Vagina (tissue), 2 donors: ENCODE measurements at places on chromosomes 6 and 20. TPM values are rescaled to one million over a fixed set of nuclear protein-coding genes. Genes with fewer than 3 reads are reported as not detected.

The MEP1A gene
- total RNA-seq = not detected

The TDP2 gene
- total RNA-seq = 28.7 TPM

The CD40 gene
- 24.6 TPM for total RNA-seq

The TFAP2D gene
- not detected for total RNA-seq

The CUL9 gene
- total RNA-seq = 49.1 TPM

The EFCAB8 gene
- total RNA-seq = not detected

The CFAP206 gene
- total RNA-seq = not detected

The TREM2 gene
- total RNA-seq = 5.2 TPM

The KIF13A gene
- 43.0 TPM for total RNA-seq

The CLIC5 gene
- 3.4 TPM for total RNA-seq

- DNase-seq = no peak
These were observed 693 bp upstream of the GNAS-AS1 start for GRCh38 chr20:58851221-58851968.

- no peak for DNase-seq
These were observed 235.8 kb upstream of the KCNG1 start for GRCh38 chr20:51258582-51259165.

DNA sequence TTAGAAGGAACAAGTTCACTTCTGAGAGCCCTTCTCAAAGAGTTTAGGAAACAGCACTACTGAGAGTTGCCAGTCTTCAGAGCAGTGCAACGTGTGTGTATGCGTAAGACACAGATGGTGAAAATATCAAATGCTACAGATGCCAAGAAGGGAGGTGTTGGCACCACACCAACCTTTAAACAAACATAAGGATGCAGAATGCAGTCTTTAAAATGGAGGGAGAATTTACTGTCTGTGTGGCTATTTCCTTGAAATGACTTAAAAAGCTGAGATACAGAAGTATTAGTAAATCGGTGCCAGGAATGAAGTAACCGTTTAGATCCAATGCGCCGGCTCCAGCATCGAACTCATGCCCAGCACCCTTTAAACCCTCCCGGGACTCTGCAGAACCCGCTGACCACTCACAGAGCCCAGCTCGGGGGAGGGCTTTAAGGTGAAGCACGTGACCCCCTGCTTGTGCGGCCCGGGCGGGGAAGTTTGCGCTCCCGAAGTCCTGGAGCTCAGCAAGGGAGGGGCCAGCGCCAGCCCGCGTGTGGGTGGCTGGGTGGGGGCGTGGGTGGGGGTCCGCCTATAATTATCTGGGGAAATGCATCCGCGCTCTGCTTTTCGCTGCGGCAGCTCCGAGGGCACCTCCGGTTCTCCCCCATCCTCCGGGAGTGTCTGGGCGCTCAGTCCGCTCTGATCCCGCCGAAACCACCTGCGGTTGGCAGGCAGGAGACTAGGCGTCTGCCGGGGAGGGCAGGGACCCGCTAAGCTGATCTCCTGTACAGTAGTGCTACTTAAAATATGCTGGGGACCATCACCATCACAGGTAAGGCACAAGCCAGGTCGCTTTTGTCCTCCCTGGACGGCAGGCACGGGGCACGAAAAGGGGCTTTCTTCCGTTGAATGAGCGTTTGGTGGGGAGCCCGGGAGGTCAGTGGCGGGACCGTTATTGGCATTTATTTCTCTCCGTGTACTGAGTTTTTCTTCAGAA lies 66.0 kb downstream of the ZBTB2 start:
- DNase-seq = no peak

DNA sequence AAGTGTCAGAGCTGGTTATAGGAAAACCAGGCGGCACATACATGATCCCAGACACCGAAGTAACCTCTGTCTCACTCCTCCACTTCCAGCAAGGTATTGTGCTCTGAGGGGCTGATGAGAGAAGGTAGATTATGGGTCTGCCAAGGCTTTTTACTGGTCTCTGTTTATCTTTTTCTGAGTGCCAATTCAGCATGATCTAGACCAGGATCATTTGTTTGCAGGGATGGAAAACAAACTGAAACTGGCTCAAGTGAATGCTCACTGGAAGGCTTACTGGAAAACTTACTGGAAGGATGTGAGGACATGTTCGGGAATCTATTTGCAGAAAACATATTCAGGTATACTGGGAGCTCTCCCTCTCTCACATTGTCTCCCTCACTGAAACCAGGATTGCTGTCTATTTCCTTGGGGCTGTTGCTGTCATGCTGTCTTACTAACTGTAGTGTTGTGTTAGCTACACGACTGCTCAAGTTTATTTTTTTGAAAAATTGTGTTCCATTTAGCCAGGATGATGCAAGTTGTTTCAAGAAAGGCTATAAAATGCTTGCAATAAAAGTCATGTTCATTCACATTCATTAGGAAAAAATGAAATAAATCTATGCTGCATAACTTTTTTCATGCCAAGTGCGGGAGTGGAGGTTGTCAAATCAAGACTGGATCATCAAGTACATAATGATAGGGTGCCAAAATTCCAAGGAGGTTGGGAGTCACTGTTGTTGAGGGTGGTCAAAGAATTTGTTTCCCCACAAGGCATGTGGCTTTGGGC lies 37.0 kb downstream of the KLHL31 start:
- DNase-seq = no peak

DNA sequence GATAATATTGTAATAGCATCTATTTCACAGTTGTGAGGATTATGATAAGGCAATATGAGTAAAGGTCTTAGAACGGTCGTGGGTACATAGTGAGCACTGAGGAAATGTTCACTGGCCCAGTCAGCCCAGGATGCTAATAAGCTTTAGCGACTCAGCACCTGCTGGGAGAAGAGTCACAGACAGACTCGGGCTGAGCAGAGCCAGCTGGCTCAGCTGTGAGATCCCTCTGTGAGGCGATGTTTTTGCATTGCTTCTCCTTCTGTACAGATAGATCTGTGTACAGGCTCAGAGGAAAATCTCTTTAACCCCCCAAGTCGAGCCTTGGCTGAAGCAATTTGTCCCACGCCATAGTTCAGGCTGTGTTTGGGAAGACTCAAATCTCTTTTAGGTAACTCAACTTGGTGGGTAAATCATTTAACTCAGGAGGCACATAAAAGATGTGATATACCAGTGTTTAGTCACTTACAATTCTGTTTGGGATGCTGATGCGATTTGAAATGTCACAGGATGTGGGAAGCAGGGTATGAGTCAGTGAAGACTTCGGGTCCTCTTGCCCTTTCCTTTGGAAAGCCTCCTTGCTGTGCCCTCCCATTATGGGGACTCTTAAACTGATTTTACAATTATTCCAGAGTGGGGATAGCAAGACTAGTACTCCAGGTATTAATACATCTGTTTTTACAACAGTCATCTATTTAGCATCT lies 53.1 kb downstream of the PHACTR1 start:
- DNase-seq = no peak

GRCh38 chr6:136486357-136486756 lies 63.9 kb downstream of the MAP7 start:
- DNase-seq = no peak

DNA sequence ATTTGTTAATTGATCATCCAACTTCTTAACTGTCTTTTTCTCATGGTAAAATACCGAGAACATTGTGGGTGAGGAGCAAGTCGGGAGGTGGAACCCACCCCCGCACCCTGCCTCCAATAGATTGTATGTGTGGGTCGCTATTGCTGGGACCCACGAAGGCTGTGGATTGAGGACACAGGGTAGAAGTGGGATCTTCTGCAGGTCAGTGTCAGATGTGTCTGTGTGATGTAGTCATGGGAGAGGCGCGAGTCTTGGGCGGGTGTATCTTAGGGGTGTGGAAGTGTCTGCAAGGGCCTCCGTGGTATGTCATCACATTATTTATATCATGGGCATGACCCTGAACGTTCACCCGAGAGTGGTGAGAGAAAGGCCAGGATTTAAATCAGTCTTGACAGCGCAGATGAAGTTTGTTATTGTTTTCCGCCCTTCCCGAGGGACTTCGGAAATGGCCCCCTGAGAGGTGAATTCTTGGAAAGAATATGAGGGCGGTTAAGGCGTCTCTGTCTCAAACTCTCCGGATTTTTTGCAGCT lies 472 bp upstream of the PAQR8 start:
- DNase-seq = no peak

GRCh38 chr6:104548297-104548696 lies 311.4 kb downstream of the HACE1 start:
- no peak for DNase-seq

DNA sequence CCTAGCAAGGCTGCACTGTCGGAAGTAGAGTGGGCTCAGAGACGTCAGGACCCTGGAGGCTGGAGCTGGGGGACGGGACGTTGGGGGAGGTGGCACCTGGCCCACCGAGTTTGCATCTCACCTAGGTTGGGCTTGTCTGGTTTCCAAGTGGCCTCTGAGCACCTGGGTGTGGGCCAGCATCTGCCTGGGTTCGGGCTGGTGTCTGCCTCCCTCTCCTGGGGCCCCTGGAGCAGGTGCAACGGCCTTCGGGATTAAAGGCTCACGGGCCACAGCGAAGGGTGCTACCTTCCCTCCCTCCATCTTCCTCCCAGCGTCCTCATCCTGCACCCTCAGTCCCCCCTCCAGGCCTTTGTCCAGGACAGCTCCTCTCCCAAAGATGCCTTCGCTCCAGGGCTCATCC lies 6.0 kb downstream of the HRH3 start:
- no peak for DNase-seq

DNA sequence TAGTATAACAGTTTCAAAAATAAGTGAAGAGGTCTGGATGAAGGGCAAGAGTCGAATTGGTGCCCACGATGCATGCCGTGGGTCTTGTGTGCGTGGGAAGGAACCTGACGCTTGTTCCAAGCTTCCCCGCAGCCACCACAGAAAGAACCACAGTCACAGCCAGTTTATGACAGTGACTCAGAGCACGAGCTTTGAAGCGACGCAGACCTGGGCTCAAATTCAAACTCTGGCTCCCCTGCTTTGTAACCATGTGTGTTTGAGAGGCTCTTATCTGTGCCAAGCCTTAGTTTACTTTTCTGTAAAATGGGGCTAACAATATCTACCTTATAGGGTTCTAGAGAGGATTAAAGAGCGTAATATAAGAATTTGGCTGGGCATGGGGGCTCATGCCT lies 65.5 kb downstream of the SYNJ2 start:
- no peak for DNase-seq

GRCh38 chr6:132936646-132937045 lies 122.3 kb downstream of the RPS12 start:
- no peak for DNase-seq

DNA sequence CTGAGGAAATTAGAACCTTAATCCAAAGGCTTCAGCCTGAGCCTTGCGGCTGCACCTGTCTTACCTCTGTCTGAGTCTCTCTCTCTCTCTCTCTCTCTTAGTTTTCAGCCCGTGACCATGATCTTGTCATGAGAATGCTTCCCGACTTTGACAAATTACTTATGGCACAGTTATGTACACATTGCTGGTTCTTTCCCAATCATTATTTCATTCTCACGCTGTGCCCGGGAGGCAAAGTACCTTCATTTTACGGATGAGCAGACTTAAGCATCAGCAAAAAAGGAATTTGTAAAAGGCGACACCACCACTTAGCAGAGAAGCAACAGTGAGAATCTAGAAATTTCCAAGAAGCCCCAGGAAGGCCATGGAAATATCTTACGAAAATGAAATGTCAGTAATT lies 54.6 kb downstream of the GMPR start:
- DNase-seq = no peak

- DNase-seq = no peak
These were observed 288.1 kb upstream of the PRDM1 start for GRCh38 chr6:105797983-105798453.

- DNase-seq = no peak
These were observed 42.4 kb upstream of the ADGRF4 start for GRCh38 chr6:47655719-47656595.

GRCh38 chr6:42226161-42226611 lies 8.5 kb upstream of the MRPS10 start:
- DNase-seq = no peak

- DNase-seq = no peak
These were observed 13.4 kb downstream of the RAE1 start for GRCh38 chr20:57364451-57364850.

GRCh38 chr6:157023958-157024357 lies 246.8 kb downstream of the ARID1B start:
- no peak for DNase-seq

GRCh38 chr6:140101367-140101766 lies 726.9 kb upstream of the CITED2 start:
- DNase-seq = no peak

GRCh38 chr6:53741034-53741823 lies 53.6 kb upstream of the LRRC1 start:
- no peak for DNase-seq
